Fibroblast of mammary gland (primary cell): ENCODE measurements at places on chromosomes 2 and 18.

- no peak for DNase-seq
These were observed 77.1 kb upstream of the SEC11C start for GRCh38 chr18:59062643-59063006.

DNA sequence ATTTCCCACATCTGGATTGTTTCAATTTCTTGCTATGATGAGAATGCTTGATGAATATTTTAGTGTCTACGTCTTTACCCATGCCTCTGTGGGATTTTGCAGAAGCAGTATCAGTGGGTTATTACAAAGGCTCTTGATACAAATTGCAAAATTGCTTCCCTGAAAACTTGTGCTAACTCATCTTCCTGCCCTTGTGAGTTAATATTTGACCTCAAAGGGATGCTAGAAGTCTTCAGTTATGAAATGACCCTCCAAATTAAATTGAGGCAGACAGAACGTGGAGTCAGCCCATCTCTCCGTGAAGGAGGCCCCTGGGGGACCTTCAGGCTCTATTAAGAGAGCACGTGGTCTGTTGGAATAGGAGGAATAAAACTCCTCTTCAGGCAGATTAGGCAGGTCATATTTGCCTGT lies 239.2 kb upstream of the HS6ST1 start:
- peak; percentile 93 for DNase-seq

DNA sequence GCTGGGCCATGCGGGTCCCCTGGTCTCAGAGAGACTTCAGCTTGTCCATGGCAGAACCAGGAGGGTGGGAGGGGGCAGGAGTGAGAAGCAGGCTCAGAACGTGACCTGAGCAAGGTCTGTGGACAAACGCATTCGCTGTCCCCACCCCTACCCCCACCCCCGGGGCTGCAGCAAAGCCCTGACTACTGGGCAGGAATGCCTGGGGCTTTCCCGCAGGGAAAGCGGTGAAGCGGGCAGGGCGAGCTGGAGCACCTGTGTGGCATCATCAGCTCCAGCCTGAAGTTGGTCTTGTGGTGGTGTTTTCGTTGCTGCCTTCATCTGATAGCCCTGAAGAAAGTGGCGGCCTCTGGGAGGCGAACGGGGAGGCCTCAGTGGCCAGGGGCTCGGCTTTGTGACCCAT lies 26.1 kb upstream of the ALKAL2 start:
- no peak for DNase-seq

GRCh38 chr2:240467659-240468302 lies 32.3 kb downstream of the GPC1 start:
- DNase-seq: no peak

DNA sequence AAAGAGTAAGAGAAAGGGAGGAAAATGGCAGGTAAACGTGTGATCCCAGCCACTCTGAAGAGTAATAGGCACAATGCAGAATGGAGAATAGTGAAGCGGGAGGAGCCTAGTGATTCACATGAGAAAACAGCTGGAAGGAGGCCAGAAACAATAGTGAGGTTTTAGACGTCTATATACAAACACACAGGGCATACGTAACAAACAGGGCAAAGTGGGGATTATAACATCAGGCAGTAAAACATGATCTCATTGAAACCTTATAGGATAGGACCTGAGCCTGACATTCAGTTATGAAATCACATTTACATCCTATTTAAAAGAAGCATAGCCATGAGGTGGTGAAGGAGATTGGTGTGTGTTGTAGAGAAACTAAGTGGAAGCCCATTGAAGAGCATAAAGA lies 33.0 kb upstream of the GATA6 start:
- DNase-seq: peak; percentile 63

- peak; percentile 18 for DNase-seq
These were observed 29.9 kb downstream of the TPGS2 start for GRCh38 chr18:36798738-36799473.

- peak; percentile 47 for DNase-seq
These were observed 156.1 kb downstream of the MSH2 start for GRCh38 chr2:47558768-47559684.
